NCI-H1694 treated with DMSO at 0.1 percent for 48 hours (cell line): ENCODE measurements at places on chromosomes 6 and 20.

GRCh38 chr6:115485400-115485799 lies 575.3 kb downstream of the FRK start:
- DNase-seq: no peak

GRCh38 chr20:1254254-1254653 lies 11.8 kb upstream of the SNPH start:
- DNase-seq: no peak

GRCh38 chr20:57439993-57440392 lies 48.8 kb downstream of the RBM38 start:
- DNase-seq: no peak

DNA sequence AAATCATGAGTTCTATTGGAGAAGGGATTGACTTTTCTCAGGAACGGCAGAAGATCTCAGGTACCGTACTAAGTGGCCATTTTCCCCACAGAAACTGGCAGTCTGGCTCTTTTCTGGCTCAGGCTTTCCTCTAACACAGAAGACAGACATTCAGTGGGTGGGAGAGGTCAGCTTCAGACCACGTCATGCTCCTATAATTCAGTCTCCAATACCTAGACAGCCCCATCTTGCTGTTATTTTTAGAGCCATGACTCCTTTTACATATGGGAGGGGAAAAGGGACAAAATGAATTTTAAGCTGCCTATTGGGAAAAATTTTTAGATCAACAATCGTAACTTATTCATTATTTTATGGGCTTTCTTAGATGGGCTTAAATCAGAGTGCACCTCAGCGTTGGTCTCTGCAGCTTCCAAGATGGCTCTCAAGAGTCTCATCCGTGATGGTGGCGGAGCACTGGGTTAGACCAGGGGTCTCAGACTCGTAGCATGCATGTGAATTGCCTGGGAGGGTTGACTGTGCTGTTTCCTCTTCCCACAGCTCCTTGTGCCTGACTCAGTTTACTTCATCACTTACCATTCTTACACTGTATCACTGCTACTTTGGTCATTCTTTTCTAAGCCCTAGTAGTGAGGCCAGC lies 86.9 kb downstream of the TCP11 start:
- no peak for DNase-seq

- DNase-seq: no peak
Measured at GRCh38 chr6:69973138-69973537, 106.8 kb downstream of the COL19A1 start.

GRCh38 chr6:33665957-33666356 lies 44.8 kb downstream of the ITPR3 start:
- DNase-seq: no peak

GRCh38 chr6:33630014-33630413 lies 8.9 kb downstream of the ITPR3 start:
- DNase-seq: no peak

DNA sequence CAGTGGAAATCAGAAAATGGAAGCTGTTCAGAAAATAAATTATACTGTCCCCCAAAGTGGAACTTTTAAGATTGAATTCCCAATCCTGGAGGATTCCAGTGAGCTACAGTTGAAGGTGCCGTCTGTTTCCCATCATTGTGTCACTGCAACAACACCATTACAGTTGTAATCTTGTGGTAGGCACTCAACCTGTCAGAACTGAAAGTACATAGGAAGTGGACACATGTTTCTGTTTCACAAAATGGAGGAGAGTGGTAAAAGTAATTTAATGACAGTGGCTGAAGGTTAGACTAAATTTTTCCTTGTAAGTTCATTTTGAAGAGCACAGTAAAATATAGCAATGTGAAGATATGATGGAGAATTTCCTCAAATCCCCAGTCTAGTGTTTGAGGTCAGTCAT lies 70.0 kb downstream of the CD109 start:
- DNase-seq: no peak

DNA sequence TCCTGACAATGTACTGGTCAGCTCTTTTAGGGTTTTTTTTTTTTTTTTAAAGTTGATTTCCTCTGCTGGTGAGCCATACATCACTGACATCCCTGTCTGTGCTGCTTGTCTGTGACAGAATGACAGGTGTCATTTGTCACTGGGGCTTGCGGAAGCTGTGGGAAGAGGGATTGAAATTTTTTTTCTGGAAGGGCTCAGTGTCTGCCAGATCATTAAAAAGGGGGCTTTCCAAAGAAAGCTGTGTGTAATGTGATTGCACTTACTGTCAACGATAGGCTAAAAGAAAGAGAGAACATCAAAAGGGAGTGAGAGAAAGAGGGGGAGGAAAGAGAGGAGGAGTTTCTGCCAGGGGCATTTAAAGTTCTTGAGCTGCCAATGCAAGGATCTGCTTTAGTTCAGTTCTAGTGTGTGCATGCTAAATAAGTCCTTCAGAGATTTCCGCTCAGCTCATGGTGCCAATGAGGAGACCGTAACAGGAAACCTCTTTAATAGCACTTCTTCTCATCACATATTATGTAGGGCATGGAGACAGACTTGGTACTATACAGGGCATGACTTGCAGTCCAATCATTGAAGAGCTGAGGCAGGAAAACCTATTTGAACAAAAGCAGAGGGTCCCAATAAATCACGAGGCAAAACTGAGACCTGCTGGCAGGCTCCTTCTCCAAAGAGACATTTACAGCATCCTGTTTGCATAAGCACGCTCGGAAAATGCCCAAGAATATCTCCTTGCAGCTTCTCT lies 177.2 kb downstream of the TSHZ2 start:
- no peak for DNase-seq

DNA sequence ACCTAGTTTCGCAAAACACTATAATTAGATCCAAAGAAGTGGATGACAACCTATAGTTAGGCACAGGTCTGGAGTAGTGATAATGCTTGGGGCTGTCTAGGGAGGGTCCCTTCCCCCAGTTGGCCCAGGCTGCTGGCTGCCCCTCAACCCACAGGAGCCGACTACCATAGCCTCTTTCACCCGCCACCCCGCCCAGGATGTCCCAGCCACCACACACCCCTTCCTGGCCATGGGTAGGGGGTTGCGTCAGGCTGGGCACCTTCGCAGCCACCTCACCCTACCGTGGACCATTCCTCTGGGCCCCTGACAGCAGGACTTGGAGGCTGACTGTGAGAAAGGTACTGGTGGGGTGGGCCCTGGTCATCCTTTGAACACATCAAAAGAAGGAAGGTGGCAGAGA lies 8.5 kb downstream of the TFEB start:
- no peak for DNase-seq

GRCh38 chr6:148328876-148329555 lies 13.6 kb upstream of the SASH1 start:
- no peak for DNase-seq

DNA sequence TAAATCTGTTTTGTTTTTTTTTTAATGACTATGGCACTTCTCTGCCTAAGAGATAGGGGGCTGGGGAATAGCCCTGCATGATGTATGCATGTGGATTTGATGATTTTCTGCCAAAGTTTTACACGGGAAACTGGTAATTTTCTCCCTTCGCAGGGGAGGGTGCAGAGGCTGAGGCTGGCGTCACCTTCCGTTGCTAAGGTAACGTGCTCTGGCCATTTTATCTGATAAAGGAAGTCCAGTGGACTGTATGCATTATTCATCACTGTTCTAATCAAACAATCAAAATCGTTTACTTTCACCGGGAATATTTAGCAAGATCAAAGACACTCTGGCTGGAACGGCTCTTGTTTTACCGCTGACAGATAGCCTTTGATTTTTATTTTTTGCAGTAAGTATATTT lies 789 bp downstream of the PHACTR1 start:
- no peak for DNase-seq

- no peak for DNase-seq
Measured at GRCh38 chr6:155077331-155077730, 82.2 kb downstream of the TIAM2 start.

- DNase-seq: no peak
Measured at GRCh38 chr6:111653979-111654378, 48.3 kb upstream of the TRAF3IP2 start.

DNA sequence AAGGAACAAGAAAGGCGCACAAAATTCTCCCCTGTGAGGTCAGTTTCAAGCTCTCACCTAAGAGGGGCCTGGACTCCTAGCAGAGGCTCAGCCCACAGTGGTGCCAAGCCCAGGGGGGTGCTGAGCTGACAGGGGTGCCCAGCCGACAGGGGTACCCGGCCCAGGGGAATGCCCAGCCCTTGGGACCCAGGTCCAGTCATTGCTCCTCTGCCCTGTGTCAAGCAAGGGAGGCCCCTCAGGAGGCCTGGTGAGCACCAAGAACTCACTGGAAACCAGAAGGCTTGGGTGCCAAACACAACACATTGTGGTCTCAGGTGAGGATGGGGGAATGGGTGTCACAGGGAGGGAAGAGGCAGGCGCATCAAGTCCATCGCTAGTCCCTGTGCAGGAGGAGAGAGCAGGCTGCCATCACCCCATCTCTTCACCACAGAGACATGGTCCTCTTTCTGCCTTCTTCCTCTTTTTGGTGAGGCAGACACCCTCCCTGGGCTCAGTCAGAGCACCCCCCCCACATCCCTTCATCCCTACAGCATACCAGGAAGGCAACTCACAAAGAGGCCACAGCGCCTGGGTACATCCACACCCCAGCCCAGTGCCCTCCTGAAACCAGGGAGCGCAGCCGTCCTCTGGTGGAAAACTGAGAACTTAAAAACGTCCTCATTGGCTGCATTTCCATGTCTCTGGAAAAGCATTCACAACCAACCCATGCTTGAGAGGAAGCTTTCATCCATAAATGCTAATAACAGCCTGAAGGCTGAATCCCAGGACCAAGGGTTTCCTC lies 111.3 kb downstream of the BANF2 start:
- no peak for DNase-seq

- DNase-seq: no peak
Measured at GRCh38 chr6:1347161-1347560, 35.3 kb downstream of the FOXQ1 start.

- no peak for DNase-seq
Measured at GRCh38 chr20:59782986-59783640, 150.3 kb downstream of the SYCP2 start.

- no peak for DNase-seq
Measured at GRCh38 chr6:15966000-15966520, 162.8 kb upstream of the MYLIP start.

DNA sequence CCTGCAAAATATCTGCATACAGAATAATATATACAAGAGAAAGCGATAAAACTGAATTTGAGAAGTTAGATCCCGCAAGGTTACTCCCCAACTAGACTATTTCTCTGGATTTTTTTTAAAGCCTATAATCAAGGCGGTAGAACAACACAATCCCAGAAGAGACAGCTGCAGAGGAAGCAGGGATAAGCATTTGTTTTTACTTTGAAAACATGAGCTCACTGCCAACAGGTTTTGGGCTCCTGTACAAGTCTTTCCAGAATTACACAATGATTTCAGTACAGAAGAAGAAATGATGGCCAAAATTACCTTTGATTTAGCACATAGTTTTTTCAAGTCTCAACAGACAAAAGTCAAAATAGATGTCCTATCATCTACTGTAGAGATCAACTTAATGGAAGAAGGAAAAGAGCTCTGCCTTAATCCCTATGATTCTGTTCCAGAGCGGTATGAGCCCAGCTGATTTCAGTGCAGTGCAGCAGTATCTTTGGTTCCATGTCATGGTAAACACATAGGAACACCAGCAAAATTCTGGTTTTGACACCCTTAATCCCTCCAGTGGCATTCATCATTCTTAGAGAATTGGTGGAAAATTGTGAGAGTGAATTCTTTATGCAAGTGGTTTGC lies 304.3 kb downstream of the HDGFL1 start:
- peak; percentile 3 for DNase-seq

DNA sequence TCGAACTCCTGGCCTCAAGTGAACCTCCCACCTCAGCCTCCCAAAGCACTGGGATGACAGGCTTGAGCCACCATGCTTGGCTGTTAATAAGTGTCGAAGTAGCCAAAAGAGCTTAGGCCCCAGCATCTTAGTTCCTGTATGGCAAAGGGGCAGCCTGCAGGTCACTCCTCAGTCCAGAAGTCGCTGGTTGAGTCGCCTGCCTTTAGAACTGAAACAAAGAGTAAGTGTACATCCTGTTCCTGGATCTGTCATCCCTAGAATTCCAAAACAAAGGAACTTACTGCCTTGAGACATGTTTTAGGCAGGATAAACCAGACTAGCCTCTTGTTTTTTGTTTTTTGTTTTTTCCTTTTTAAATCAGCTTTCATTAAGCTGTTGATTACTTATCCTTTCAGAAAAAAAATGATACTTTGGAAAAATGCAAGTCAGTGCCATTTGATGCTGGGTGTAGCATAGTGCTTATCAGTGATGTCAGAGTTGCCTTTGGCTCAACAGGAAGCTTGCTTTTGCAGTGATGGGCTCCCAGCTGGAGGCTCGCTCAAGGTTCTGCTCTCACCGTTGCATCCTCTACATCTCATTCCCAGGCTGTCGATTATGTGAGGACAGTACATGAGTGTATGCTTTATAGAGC lies 9.0 kb downstream of the ACTR5 start:
- no peak for DNase-seq

DNA sequence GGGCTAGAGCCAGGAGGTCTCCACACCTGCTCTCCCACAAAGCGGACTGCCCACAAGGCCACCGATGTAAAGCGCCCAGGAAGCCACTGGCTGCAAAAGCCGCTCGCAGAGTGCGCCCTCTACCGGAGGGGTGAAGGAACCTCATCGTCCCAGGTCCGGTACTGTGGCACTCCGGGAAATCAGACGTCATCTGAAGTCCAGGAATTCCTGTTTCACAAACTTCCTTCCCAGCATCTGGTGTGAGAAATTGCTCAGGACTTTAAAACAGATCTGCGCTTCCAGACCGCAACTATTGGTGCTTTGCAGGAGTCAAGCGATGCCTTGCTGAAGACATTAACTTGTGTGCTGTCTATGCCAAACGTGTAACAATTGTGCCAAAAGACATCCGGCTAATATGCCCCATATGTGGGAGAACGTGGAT lies 115.1 kb upstream of the ARID1B start:
- DNase-seq: no peak

DNA sequence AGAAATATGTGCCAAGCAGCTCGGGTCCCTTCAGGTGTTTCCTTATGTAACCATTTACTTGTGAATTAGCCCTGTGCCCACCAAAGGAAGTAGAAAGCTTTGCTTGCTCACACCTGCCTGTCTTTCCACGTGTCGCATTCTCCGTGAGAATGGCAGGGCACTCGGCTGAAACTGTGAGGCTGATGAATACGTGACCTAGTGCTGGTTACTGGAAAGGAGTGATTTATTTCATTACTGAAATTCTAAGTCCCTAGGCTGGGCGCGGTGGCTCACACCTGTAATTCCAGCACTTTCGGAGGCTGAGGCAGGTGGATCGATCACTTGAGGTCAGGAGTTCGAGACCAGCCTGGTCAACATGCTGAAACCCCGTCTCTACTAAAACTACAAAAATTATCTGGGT lies 45.9 kb upstream of the TULP1 start:
- no peak for DNase-seq

GRCh38 chr6:150018846-150019580 lies 6.3 kb downstream of the RAET1L start:
- DNase-seq: no peak

DNA sequence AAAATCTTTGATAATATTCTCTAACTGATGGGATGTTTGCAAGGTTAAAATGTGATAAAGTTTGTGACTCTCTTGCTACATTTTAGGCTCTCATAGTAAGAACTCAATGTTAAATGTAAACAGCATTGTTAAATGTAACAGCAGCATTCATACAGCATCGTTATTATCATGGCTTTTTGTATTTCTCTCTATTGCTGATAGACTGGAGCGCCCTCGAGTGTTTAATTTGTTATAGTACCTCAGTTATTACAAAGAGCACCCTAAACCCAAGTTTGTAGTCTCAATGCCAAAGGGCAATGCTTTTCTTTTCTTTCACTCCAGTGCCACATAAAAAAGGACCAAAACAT lies 14.9 kb upstream of the TTPAL start:
- DNase-seq: peak; percentile 25

- no peak for DNase-seq
Measured at GRCh38 chr6:155493694-155494143, 38.1 kb upstream of the NOX3 start.
